ENCODE measurements at places on chromosomes 11 and 22.

DNA sequence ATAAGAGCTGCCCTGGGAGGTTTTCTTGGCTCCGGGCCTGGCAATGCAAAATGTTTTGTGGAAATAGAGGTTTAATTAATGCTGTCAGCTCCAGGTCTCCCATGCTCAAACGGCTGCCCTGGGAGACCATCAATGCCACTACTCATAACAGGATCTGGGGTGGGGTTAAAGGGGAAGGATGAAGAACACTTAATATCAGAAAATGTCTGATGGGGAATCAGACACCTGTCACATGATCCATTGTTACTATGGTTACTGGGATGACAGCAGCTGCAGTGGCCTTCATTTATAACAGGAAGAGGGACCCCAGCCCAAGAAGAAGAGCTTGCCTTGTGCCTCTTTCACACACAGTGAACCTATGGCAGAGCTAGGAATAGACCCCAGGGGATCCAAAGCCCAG lies 2.2 kb upstream of the SYT13 start:
- no peak for DNase-seq

DNA sequence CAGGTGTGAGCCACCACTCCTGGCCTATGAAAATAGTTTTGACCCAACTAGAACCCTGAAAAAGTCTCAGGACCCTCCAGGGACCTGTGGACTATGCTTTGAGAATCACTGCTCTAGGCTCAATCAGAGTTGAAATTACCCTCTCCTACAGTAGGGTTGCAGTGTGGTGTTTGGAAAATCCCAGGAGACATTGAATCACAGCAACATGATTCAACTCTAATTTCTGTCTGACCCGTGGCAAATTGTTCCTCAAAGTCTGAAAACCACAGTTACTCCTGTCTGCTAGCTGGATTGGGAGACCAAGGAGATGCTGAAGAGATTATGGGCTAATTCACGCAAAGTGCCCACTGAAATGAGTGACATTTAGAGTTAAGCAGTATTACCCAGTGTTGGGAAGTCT lies 5.4 kb upstream of the MTMR3 start:
- no peak for DNase-seq

GRCh38 chr11:116460156-116460920 lies 312.4 kb downstream of the BUD13 start:
- no peak for DNase-seq

GRCh38 chr11:34798985-34799384 lies 117.2 kb downstream of the APIP start:
- no peak for DNase-seq

GRCh38 chr11:9735236-9735635 lies 71.4 kb downstream of the SWAP70 start:
- no peak for DNase-seq

DNA sequence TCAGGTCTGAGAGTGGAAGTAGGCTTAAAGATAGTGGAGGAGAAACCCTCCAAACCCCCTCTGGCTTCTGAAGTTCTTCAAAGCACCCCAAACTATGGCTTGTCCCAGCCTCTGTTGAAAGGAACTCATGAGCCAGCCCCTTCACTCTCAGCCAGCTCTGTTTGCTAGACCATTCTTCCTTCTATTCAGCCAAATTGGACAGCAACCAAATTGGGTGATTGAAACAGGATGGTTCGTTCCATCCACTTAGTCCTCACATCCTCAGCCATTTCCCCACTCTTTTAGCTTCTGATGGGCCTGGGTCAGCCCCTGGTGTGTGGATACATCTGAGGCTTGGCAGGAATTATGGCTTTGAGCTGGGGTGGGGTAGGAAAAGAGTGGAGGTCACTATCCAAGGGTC lies 4.5 kb downstream of the HTR3A start:
- no peak for DNase-seq

Data from femur (tissue), 1 donor.